Small intestine (tissue), 16 donors: ENCODE measurements at places on chromosomes 4 and X.

GRCh38 chr4:150896497-150896896 lies 118.6 kb downstream of the LRBA start:
- no peak for DNase-seq

- peak; percentile 59 for DNase-seq
Measured at GRCh38 chr4:133148690-133149363, at the start of gene PCDH10. PCDH10 (plus strand) TSS chr4:133149294; CDS start chr4:133150141, 847 bp downstream.

DNA sequence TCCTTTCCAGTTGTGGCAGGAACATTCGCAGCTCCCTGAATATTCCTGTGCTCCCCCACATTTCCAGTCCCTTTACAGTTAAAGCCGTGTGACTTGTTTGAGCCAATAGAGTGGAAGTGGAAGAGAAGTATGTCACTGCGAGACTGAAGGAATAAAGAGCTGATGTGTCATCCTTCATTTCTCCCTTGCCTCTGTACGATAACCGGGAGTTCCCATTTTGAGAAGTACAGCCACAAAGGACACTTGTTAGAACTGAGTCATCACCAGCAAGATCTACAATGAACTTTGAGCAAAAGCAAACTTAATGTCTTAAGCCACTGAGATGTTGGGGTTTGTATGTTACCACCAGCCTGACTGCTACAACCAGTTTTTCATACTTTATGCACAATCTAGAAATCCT lies 92.3 kb downstream of the SPRY1 start:
- peak; percentile 59 for DNase-seq

DNA sequence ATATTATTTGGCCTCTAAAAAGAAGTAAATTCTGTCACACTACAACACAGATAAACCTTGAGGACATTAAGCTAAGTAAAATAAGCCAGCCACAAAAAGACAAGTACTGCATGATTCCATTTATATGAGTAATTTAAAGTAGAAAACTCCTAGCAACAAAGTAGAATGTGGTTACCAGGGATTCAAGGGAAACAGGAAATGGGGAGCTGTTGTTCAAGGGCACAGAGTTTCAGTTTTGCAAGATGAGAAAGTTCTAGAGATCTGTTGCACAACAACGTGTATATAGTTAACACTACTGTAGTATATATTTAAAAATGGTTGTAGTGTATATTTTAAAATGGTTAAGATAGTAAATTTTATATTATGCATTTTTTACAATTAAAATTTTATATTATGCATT lies 25.4 kb downstream of the SEC31A start:
- DNase-seq: peak; percentile 59

DNA sequence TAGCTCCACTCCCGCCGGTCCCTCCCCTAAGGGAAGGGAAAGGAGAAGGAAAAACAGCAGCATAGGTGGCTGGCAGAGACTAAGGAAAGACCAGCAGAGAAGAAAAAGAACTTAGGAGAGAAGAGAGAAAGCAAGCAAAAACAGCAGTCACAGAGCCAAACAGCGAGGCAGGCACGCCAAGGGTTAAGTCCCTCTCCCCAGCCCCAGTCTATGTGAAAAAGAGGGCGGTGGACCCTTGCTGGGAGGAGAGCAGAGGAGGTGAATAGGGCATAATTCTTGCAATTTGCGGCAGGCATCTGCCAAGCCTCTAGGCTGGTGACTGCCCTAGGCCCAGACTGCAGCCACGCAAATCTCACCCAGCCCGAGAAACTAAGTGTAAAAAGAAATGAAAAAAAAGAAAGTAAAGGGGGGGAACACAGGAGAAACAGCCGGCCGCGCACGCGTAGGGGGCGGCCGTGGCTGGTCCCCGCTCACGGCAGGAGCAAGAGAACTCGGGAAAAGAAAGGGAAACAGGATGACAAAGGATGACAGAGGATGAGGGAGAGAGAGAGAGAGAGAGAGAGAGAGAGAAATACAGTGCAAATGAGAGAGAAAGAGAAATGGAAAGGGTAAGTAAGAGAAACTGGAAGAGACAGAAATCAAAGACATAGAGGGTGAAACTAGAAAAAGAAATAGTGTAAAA lies 48.6 kb downstream of the MAGEA9 start:
- no peak for DNase-seq

- no peak for DNase-seq
Measured at GRCh38 chr4:136342666-136343065, 1189.6 kb downstream of the PCDH18 start.

DNA sequence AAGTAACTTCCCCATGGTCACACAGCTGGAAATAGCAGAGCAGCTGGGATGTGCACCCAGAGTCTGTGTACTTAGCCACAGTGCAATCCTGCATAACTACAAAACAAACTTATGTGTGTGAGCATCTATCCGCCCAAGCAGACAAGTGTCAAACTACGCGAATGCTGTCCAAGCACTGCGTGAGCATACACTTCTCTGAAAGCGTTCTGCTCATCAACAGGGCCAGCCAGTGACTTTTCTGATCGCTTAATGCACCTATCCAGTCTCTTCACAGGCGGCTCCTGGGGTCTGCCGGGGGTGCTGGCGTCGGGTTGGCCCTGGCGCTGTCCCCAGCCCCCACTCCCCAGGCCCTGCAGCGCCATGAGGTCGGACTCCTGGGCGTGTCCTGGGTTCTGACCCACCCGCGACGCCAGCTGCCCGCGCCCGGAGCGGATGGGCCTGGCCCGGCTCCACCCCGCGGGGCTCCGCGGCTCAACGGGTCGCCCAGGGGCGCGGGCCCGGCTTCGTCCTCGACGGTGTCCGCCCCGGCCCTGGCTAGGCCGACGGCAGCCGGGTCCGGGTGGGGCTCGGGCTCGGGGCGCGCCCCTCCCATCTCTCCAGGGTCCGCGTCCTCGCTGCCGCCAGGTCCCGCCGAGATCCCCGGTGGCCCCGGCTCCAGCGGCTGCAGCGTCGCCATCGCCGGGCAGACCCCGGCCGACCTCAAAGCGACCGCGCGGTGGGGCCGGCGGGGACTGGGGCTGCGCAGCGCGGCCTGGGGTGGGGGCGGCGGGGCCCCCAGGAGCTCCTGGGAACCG lies 1.3 kb upstream of the ZNF141 start:
- DNase-seq: no peak

DNA sequence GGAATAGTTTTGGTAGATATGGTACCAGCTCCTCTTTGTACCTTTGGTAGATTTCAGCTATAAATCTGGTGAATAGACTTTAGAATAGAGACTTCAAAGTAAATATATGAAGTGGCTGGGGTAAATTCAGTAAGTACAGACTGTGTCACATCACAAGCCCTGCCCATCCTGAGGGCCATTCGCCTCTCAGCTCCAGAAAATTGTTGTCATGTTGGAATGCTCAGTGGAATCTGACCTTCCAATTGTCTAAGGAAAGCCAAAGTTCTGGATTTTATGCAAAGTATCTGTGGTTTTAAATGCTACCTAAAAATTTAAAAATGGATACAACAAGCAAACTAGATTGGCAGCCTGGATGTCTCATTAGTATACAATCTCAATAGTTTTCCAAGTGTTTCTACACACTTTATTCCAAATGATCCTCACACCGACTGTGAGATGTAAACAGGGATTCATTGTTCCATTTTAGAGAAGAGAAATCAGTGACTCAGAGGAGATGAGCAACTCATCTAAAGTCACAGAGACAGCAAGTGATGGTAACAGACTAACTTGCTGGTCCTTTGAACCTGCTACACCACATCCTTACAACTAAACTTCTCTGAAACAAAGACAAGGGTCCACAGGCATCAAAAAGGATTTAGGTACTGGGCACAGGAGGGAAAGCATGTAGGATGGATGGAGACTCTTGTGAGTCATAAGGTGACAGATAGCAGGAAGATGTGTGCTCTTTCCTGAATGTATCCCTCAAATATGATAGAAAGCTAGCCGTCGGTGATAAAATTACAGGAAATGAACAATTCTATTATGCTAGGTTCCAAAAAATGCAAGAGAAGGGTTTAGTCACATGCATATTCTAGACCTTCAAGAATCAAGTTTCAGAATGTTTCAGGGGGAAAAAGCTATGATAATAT lies 127.3 kb downstream of the ATP10D start:
- no peak for DNase-seq

GRCh38 chrX:29746326-29746725 lies 469.0 kb upstream of the MAGEB2 start:
- DNase-seq: no peak

GRCh38 chr4:29259556-29259955 lies 1460.6 kb upstream of the PCDH7 start:
- no peak for DNase-seq

DNA sequence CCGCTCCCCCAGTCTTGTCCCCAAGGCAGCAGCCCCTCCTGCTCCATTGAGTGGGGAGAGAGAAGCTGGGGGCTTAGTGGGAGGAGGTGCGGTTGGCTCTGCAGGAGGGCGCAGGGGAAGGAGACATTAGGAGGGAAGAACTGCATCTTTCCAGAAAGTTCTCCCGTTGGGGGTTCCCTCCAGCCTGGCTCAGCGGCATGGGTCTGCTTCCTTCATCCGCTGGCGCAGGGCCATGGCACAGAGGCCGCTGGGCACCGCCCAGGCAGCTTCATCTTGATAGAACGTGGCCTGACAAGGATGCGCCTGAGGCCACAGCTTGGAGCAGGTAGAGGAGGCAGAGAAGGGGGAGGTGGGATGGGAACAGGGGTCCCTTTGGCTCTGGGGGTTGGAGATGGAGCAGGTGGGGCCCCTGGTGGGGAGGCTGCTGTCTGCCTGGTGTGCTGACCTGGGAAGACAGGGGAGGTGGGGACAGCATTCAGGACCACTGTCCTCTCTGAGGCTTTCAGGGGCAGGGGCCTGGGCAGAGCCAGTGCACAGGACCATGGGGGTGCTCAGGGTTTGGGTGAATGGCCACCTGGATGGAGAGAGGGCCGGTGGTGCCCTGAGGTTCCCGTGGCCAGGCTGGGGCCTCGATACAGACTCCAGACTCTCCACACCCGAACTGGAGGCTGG lies 12.1 kb downstream of the DOK7 start:
- DNase-seq: no peak

- no peak for DNase-seq
Measured at GRCh38 chrX:10045327-10046000, 78.3 kb downstream of the CLDN34 start.

- DNase-seq: no peak
Measured at GRCh38 chr4:101604976-101605375, 185.6 kb upstream of the BANK1 start.

GRCh38 chrX:134377537-134377936 lies 82.4 kb upstream of the HPRT1 start:
- DNase-seq: peak; percentile 8

DNA sequence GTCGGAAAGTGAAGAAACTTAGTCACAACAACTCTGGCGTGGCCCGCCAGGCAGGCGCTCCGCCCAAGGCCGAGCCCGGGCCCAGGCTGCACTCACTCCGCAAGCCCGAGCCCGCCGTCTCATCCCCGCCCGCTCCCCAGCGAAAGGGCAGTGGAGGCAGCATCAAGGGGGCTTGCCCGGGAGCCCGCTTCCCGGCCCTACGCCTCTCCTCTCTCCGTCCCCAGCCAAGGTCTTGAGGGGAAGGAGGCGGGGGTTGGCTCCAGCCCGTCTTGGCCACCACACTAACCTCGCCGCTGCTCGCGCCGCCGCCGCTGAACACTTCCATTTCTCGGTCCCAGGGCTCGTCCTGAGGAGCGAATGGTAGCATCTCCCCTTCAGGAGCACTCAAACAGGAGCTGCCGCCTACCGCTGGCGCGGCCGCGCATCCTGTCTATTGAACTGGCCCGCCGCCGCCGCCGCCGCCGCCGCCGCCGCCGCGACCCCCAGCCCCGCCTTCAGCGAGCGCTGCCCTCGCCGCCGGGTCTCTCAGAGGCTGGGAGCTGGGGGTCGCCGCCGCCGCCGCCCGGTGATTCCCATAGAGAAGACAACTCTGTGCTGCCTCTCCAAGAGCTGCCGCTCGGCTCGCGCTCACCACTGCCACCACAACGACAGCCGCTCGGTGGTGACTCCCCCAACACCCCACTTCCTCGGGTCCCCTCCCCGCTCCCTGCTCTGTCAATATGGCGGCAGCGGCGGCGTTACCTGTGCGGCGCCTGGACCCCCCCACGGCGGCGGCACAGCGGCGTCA lies at the start of gene RPS6KA6:
Gene RPS6KA6 (minus strand): TSS at position 667 of the 787 bp plus-strand sequence. CDS start 300 bp downstream, at position 367.
- DNase-seq: peak; percentile 55

- DNase-seq: no peak
Measured at GRCh38 chr4:1402021-1402515, 4.2 kb downstream of the NKX1-1 start.

GRCh38 chr4:17945303-17945702 lies 76.3 kb downstream of the LCORL start:
- no peak for DNase-seq

- no peak for DNase-seq
Measured at GRCh38 chrX:48933757-48934156, 14.9 kb upstream of the PIM2 start.

- no peak for DNase-seq
Measured at GRCh38 chr4:152232271-152232670, 303.6 kb downstream of the FBXW7 start.

DNA sequence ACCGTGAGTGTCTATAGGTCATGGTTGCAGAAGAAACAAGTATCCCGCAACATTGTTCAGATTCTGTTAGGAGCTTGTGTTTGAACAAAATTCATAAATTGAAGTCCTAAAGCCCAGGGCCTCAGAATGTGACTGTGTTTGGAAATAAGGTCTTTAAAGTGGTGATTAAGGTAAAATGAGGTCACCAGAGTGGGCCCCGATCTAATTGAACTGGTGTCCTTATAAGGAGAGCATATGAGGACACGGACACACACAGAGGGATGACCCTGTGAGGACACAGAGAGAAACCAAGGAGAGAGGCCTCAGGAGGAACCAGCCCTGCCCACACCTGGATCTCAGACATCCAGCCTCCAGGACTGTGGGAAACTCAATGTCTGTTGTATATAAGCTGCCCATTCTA lies 76.9 kb downstream of the DHRSX start:
- DNase-seq: no peak

- DNase-seq: no peak
Measured at GRCh38 chr4:76740866-76741662, 156.9 kb downstream of the SOWAHB start.

GRCh38 chr4:42133006-42133405 lies 19.4 kb downstream of the BEND4 start:
- DNase-seq: no peak

- DNase-seq: no peak
Measured at GRCh38 chrX:37796805-37797204, 16.9 kb downstream of the CYBB start.
